ENCODE measurements at places on chromosomes 7 and 10. TPM values are rescaled to one million over a fixed set of nuclear protein-coding genes. Genes with fewer than 3 reads are reported as not detected.

The PRSS2 gene
- 60.4 TPM for polyA plus RNA-seq

The SUGCT gene
- 18.8 TPM for polyA plus RNA-seq

The CTAGE8 gene
- polyA plus RNA-seq, result 11.2 TPM

The LIPJ gene
- polyA plus RNA-seq, result 0.10 TPM

The KNDC1 gene
- 18.8 TPM for polyA plus RNA-seq

The CYP26C1 gene
- polyA plus RNA-seq, result not detected

The NCF1 gene
- polyA plus RNA-seq, result 3.1 TPM

The TMEM178B gene
- polyA plus RNA-seq, result 2.2 TPM

The CHAT gene
- 0.96 TPM for polyA plus RNA-seq

The TMEM139 gene
- 36.2 TPM for polyA plus RNA-seq

The PKD1L1 gene
- 1.0 TPM for polyA plus RNA-seq

The TMEM236 gene
- 34.3 TPM for polyA plus RNA-seq

The GRID2IP gene
- polyA plus RNA-seq, result 0.88 TPM

The ATP5F1C gene
- polyA plus RNA-seq, result 318 TPM

The TMEM176A gene
- polyA plus RNA-seq, result 300 TPM

The ZWINT gene
- polyA plus RNA-seq, result 34.2 TPM

The ZNF485 gene
- 7.2 TPM for polyA plus RNA-seq

The PON1 gene
- polyA plus RNA-seq, result 2.3 TPM

The PTPRN2 gene
- polyA plus RNA-seq, result 13.4 TPM

The SOSTDC1 gene
- polyA plus RNA-seq, result 11.0 TPM

The KEL gene
- 181 TPM for polyA plus RNA-seq

The TRDMT1 gene
- 6.2 TPM for polyA plus RNA-seq

The TMEM176B gene
- polyA plus RNA-seq, result 291 TPM

The CRHR2 gene
- polyA plus RNA-seq, result 0.31 TPM

The KLLN gene
- polyA plus RNA-seq, result 1.0 TPM

The OR2A12 gene
- polyA plus RNA-seq, result 0.04 TPM

The POLR2J2 gene
- polyA plus RNA-seq, result 4.4 TPM

The SYT15 gene
- 2.5 TPM for polyA plus RNA-seq

The ADCYAP1R1 gene
- 4.4 TPM for polyA plus RNA-seq

The GHRHR gene
- not detected for polyA plus RNA-seq

The CDC14C gene
- 0.06 TPM for polyA plus RNA-seq

The COBL gene
- polyA plus RNA-seq, result 30.5 TPM

The CPN1 gene
- 0.06 TPM for polyA plus RNA-seq

The IGF2BP3 gene
- 61.6 TPM for polyA plus RNA-seq
